ENCODE measurements at places on chromosomes 6 and 20.

DNA sequence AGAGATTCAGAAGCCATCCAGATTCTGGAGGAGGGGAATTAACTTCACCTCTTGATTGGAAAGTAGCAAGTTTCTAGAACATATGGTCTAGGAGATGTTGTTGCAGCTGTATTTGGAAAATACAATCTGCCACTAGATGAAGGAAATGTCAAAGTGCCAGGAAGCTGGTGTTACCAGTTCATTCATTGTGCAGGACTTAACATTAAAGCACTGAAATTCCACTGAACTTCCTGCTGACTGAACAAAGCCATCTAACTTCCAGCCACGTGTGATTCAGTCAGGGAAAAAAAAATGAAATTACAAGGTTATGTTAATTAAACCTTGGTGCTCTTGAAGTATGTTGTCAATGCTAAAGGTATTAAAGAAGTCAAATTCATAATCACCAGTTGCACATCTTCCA is 321.5 kb upstream of the SASH1 start:
- no peak for DNase-seq

DNA sequence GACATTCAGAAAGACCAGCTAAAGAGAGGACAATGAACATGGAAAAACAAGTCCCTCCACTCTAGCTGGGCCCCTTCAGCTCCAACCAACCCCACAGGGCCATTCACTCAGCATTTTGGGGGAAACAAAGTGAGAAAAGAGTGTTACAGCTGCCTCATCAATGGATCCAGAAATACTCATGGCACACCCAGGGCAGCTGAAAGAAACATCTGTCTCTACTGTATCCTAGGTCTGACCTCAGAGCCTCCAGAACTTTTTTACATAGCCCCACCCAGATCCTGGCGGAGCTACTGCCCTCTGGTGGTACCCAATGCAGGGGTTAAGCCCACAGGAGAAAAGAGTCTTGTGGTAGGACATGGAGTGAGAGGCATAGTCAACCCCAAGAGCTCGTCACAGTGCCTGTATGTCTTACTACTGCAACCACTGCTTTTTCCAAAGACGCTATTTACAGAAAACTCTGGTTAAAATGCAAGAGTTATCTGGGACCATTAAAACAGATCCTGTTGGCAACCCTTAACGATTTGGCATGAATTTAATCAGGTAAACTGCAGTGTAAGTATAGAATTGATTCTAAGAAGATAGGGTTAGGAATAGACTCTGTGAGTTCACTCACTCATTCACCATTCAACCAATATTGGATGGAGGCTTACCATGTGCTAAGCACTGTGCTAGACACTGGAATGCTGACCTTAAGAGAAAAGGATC is 37.4 kb upstream of the FAM83C start:
- DNase-seq: no peak

DNA sequence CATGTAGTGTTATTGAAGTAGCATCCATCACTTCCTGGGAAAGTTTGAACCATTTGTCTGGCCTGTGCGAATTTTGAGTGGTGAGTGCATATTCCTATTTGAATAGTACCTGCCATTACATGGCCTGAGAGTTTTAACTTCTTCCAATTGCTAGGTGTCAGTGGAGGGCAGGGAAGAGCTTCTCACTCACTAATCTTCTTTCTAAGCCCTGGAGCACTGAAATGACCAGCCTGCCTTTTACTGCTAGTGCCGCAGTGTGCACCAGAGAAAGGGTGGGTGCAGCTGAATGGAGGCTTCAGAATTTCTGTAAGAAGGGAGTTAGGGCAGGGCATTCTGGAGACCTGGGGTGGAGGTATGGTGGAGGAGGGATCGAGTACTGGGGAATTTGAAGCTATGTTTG is 45.5 kb downstream of the RNF144B start:
- no peak for DNase-seq

DNA sequence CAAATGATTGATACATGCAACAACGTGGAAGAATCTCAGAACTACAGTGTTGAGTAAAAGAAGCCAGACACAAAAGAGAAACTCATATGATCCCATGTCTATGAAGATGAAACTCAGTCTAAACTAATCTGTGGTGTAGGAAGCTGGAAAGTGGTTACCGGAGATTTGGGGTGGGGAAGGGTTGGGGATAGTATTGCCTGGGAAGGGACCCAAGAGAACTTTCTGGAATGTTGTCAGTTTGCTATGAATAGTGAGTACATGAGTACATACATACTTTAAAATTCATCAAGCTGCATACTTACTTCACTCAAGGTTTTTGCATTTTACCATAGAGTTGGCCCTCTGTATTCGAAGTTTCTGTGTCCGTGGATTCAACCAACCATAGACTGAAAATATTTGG is 106.0 kb downstream of the SAMD5 start:
- DNase-seq: no peak

DNA sequence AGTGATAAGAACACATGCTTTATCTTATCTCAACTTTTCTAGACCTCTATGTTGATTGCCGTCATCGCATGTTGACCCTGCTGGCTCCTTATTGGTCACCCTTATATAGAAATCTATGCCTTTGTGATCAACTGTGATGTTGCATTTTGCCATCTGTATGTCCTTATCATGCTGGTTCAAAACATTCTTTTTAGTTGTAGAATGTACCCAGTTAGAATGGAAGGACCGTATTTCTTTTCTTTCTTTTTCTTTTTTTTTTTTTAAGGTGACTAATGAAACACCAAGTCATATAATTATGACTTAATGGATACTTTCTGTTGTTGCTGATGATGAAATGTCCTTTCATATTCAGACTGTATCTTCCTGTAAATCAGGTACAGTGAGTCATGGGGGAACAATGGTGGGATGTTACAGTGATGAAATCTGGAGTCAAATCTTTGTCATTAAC is 145.9 kb upstream of the CITED2 start:
- no peak for DNase-seq

DNA sequence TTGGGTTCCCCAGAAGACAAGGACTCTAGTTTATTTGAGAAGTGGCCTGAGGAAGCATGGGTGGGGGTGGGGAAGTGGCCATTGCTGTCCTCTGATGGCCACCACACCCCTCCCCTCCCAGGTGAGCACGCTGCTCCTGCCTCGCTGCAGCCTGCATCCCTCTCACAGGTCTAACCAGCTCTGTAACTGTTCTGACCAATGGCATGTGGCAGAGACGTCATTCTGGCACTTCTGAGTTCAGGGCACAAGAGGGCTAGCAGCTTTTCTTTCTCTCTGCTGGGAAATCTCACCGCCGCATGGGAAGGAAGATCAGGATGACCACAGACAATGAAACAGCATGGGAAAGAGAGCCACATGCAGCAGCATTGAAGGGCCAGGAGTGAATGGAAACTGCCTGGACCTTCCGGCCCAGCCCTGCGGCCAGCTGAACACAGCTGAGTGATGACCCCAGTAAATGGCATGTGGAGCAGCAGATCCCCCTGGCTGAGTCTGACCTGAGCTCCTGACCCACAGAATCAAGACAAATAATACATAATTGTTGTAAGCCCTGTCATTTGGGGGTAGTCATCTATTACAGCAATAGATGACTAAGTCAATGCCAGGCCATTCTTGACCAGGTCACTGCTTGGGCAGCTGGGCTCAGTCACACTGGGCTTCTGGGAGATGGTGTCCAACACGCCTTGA is 179.8 kb downstream of the LINC00237 start:
- DNase-seq: no peak

DNA sequence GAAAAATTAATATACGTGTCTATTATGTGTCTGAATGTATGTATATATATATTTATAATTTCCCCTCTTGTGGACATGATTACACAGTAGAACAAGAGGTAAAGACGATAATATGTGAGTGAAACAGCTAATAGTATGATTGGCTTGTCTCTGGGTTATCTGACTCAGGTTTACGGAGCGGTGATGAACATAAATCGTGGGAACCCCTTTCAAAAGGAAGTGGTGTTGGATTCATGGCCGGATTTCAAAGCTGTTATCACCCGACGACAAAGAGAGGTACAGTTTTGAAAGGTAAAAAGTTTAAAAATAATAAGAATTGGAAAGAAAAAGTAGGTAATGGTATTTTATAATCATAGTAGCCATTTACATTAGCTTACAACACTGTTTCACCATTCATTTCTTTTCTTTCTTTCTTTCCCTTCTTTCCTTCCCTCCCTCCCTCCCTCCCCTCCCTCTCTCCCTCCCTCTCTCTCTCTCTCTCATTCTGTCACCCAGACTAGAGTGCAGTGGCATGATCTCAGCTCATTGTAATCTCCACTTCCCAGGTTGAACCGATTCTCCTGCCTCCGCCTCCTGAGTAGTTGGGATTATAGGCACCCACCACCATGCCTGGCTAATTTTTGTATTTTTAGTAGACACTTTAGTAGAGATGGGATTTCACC is 15.9 kb downstream of the GLYATL3 start:
- no peak for DNase-seq

- no peak for DNase-seq
Measured at GRCh38 chr20:41231136-41231535, 86.4 kb downstream of the ZHX3 start.

DNA sequence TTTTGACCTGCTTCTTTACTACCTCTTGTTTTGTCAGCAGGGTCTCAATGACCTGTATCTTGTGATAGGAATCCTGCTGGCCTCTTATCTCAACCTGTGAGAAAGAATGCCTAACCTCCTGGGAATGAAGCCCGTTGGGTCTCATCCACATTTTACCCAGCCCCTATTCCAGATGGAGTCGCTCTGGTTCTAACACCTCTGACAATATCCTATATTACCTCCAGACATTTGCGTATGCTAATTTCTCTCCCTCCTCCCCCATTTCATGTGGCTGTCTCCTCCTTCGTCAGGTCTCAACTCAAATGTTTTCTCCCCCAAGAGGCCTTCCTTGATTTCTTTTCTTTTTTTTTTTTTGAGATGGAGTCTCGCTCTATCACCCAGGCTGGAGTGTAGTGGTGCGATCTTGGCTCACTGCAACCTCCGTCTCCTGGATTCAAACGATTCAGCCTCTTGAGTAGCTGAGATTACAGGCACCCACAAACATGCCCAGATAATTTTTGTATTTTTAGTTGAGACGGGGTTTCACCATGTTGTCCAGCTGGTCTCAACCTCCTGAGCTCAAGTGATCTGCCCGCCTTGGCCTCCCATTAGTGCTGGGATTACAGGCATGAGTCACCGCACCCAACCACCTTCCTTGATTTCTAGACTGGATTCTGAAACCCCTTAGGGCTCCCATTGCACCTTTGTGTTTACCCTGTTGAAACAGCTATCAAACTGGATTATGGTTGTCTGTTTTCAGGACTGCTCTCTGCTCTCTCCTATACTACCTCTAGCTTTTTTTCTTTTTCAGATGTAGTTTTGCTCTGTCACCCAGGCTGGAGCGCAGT is 49.5 kb upstream of the B4GALT5 start:
- no peak for DNase-seq

GRCh38 chr6:137744877-137745276 is 122.2 kb upstream of the TNFAIP3 start:
- DNase-seq: no peak

GRCh38 chr6:19470333-19470732 is 366.8 kb upstream of the ID4 start:
- DNase-seq: no peak

DNA sequence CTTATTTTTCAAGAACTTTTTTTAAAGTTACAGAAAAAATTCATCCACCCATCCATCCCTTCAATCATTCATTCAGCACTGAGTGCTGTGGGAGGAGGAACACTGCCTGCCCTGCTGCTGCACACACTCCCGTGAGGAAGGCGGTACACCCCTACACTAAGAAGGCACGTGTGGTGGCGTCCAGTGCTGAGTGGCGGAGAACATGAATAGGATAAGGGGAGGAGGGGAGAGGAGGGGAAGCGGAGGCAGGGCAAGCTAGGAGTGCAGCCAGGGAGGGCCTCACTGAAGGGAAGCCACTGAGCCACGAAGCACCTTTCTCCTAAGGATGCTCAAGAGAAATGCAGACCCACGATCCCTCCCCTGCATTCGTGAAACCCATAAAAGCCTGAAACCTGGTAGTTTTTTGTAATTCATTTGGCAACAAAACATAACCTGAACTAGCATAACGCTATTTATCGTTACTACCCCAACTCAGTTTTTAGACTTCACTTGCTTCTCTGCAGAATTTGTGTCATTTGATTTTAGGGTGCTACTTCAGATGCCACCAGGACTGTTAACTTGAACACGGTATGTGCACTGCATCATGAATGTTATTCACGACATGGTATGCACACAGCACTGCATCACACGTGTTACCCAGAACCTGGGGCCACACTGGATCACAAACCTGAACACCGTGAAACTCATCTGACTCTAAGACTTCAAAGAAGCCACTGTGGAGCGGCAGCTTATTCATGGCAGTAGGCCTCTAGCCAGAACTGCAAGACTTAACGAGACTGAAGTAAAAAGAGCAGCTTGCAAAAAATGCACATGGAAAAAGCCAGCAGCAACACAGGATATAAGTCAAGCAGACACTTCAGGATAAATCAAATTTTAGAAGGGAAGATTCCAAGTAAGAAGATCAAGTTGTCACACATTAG is 3.5 kb downstream of the RNASET2 start:
- no peak for DNase-seq

GRCh38 chr6:160111806-160112205 is 9.8 kb upstream of the SLC22A1 start:
- DNase-seq: no peak

GRCh38 chr6:161079566-161080262 is 88.1 kb downstream of the MAP3K4 start:
- peak; percentile 9 for DNase-seq

GRCh38 chr6:83868639-83869038 is 9.2 kb downstream of the CYB5R4 start:
- no peak for DNase-seq

DNA sequence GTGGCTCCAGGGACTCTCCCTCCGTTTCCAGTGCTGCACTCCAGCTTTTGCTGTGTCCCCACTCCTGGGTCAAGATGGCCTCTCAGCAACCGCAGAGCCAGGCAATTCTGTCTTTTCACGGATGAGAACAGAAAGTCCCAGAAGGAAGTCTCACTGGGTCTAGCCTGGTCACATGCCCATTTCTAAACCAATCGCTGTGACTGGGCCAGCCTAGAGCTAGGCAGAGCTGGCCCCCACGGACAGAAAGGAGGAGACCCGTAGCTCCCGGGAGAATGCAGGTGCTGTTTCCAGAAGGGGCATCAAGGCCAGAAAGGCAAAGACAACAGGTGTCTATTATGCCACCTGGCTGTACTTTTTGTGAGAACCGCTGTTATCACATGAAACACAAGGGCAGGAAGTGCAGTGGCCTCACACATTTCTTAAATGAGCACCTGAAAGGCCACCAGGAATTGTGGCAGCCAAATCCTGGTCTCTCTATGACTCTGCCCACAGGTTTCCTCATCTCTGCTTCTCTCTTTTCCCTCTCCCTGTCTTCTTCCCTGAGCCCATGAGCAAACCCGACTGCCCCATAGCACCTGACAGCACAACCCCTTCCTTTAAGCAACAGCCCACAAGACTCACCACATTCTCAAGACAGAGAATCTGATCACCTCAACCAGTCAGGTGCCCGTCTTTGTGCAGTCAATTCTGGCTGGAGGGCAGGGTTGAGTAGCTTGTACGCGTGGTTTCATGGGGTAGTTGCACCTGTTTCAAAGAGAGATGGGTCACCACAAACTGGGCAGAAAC is 37.1 kb upstream of the B4GALT5 start:
- no peak for DNase-seq

Data from stimulated activated CD4-positive, alpha-beta T cell treated with anti-CD3 and anti-CD28 coated beads, TNF-alpha, amount 100 ng/mL, for 1 hour (primary cell).